ENCODE measurements at places on chromosomes 6 and 20.

DNA sequence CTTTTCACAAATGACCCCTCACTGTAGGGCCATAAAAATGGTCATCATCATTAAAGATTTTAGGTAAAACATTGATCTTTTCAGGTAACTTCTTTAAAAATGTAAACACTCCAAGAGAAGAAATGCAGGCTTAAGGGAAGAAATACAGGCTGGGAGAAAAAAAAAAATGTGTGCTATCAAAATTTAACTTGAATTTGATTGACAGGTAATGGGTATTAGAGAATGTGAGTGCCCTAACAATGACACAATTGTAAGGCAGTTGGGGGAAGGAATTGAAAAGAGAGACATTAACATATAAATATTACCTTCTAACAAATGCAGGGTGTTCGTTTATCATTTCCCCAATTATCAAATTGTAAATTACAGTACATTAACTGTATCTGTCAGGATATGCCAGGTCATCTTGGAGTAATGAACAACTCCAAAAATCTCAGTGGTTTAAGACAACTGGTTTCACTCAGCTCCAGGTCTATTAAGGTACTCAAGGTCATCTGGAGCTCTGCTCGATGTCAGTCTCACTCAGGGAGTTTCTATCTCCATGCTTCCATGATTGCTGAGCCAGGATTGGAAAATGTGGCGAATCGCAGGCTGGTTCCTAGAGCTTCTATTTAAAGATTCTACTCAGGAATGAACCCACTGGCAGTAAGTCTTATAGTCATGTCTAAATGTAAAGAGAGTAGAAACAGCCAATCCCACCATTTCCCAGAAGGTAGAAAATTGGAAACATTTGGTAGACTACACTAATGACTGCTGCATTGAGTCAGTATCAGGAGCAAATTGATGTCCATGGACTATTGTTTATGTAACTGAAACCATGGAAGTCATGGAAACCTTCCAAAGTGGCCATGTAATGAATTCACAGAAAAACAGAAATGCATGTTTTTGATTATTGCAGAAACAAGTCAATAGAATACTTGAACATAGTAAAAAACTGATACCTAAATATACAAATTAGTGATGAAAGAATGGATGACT is 55.6 kb downstream of the FRK start:
- DNase-seq = no peak

DNA sequence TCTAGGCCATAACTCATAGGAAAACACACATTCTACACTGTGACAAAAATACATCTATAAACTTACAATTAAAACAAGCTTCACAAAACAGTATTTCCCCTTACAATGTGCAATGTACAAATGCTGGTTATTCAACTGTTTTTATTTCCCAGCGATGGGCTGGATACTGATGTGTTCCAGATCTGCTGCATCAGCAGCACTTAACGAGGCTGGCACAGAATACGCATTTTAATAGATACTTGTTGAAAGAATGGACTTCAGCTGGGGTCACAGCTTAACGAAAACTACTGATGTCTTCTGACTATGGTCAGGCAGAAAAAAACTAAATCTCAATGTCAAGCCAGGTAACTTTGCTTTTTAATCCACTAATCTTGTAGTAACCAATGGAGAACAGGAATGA is 70.9 kb downstream of the B4GALT5 start:
- no peak for DNase-seq

DNA sequence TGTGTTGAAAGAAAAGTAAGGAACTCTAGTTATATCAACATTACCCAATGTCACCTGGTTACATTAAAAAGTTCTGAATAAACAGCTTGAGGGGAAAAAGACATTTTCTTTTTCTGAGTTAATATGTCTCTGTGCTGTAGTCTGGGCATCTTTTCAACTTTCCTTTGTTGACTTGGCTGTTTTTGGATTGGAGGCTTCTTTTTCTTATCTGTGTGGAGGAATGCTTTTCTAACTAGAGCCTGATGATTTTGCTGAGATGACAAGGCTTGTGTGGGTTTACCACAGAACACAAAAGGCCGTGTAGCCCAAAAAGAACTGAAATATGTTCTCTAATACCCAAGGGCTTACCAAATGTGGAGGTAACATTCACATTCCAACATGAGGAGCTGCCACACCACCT is 161.8 kb downstream of the KCNQ5 start:
- no peak for DNase-seq

DNA sequence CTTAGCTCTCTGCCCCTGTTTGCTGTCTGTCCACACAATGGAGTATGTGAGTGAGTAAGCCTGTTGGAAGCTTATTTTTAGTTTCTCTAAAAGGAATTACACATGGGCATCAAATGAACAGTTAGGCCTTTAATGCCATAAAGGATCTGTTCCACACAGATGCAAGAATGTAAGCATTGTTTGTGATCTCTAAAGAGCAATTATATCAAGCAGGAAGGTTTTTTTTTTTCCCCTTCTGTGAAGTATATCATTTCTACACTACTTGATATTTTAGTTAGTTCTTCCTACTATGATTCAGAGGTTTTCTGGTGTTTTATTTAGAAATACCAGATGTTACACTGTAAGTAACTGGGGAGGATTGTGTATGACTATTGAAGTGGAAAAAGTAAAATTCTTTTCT is 627.5 kb downstream of the COL12A1 start:
- DNase-seq = no peak

DNA sequence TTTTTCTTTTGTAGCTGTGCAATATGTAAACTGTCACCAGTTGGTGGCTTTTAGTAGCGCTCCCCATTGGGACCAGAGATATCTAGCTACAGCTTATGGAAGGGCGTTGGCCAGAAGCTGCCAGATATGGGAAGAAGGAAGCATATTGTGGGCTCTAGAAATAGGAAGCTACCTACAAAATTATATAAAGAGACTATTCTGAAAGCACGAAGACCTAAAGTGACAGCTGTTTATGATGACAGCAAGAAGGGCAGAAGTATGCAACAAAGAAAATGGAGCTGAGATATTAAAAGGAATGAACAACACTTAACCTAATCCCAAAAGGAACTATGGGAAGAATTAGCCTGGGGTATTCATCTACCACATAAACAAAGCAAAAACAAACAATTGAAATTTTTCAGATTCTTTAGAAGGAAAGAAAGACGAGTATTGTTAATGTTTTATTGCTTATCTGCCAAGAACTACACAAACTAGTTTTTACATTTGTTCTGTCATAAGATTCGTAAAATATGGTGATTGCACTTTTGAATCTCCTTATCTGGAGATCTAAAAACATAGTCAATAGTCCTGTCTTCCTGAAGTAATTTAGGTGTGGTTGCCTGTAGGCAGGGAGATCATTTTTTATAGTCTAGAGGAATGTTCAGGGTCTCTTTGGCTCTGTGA is 81.6 kb downstream of the NCOA7 start:
- DNase-seq = no peak

All from GM12892 (cell line).